NCI-H510A (cell line): ENCODE measurements at places on chromosomes 5 and 9.

- no peak for DNase-seq
Measured at GRCh38 chr5:78647351-78647818, 1.2 kb downstream of the LHFPL2 start.

DNA sequence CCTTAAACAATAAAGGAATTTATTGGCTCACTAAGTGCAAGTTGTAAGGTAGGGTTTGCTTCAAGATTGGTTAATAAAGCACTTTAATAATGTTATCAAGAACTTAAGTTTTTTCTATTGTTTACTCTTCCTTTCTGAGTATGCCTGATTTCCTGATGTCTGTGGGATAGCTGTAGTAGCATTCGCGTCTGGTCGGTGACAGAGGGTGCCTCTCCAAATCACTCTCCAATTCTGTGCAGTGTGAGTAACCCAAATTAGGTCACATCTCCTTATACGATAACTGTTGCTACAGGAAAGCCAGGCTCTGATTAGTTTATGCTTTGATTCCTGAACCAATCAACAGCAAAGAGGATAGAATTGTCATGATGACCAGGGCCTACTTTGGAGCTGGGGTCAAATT is 90.7 kb downstream of the CCDC192 start:
- DNase-seq, result no peak

DNA sequence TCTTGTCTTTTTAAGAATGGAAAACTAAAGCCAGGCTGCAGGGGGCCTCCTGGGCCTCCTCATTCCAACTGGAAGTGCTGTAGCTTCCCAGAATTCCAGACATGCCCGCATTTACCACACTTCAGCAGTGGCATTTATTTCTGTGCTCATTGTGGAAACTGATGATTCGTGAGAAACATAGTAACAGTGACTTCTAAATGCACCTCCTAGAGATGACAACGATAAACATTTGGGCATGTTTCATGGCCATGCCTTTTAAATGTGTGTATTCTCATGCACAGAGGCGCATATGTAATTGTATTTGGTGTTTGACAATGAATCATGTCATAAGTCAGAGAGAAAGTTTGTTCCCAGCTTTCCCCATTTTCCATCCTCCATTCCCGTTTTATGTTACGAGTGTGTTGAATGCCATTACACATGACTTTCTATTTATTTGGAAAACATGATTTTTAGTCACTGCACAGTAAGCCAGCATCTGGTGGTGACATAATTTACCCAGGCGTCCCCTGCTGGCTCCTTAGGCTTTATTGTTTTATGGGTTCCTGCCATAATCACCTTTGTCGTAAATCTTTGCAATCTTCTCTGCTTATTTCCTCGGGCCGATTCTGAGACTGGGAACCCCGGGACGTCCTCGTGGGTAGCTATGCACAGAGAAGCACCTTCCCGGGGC is 68.8 kb upstream of the FCN2 start:
- DNase-seq, result no peak

DNA sequence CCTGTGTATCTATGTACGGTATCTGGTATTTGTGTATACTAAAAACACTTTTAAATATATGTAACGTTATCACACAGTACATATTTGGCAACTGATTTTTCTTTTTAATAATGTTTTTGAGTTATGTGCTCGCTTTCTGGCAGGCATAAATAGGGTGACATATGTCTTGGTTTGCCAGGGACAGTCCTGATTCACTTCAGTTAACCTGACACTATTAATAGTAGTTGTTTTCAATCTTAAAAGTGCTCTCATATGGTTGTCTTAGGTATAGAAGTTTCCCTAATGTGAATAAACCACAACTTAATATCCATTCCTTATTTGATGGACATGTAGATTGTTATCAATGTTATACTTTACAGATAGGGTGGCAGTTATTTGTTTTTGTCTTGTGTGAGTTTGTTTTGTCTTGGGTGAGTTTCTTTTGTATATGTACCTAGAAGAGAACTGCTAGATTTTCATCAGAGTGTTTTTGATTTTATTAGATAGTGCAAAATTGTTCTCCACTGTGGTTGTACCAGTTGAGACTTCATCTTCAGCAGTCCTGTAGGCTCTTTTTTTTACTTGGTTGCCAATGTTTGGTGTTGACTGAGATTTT is 7.9 kb downstream of the G3BP1 start:
- no peak for DNase-seq

GRCh38 chr5:149618581-149619248 is 37.4 kb downstream of the ARHGEF37 start:
- peak; percentile 17 for DNase-seq

- DNase-seq, result peak; percentile 58
Measured at GRCh38 chr9:128081056-128081455, 13.0 kb downstream of the SLC25A25 start.

- DNase-seq, result no peak
Measured at GRCh38 chr5:171725205-171725601, 60.4 kb upstream of the SMIM23 start.

DNA sequence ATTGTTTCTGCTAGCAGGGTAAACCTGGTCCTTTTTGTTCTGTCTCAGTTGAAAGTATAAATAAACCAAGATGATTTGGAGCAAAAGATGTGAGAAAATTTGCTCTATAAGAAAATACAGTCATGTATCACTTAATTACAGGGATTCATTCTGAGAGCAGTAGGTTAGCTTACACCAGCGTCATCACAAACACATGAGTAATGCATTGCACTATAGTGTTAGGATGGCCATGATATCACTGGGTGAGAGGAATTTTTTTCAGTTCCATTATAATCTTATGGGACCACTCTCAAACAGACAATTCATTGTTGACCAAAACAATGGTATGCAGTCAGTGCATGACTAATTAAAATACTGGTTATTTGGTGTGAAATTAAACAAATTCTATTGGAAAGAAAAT is 430.9 kb downstream of the CHSY3 start:
- no peak for DNase-seq

GRCh38 chr9:116945817-116946216 is 258.7 kb downstream of the TRIM32 start:
- no peak for DNase-seq

- DNase-seq, result no peak
Measured at GRCh38 chr5:144144956-144145751, 25.3 kb downstream of the YIPF5 start.

- DNase-seq, result no peak
Measured at GRCh38 chr5:60826653-60827052, 17.4 kb downstream of the ELOVL7 start.

DNA sequence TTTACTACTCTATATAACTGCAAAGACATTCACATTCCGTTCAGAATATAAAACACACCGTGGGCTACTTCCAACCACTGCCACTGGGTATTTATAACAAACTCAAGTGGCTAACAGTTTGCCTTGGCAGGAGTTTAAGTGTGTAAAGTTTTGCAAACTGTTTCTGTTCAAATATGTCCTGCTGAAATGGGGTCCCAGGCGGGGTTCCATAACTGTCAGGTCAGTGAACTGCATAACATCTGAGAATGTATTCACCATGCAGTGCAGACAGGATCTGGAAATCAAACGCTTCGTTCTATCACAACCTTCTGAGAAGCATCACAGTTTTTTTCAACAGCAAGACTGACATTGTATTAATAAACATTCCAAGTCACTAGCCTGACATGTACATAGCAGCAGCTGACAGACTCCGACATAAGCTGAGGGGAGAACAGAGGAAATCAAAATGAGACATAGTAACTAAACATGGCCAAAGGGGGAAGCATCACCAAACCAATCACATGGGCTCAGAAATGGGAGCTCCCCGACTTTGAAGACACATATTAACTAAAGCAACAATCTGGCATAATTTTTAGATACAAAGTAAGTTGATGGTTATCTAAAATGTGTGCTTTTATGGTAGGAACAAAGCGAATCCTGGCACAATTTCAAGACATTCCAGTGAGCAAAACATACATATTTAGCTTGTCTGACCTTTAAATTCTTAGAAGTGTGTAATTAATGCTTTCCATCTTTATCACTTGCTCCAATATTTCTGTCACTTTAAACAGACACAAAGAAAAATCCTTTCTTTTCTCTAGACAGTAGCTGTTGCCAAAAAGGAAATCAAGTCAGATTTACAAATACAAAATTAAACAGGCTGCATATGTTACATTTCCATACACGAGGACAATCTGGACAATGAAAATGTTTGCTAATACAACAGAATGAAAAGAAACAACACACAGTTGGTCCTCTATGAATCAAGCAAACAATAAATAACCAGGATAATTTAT is 156.8 kb downstream of the MAPKAP1 start:
- DNase-seq, result no peak

GRCh38 chr5:56490971-56491468 is 257.9 kb upstream of the ANKRD55 start:
- DNase-seq, result no peak

GRCh38 chr5:39164016-39164415 is 55.3 kb downstream of the FYB1 start:
- no peak for DNase-seq

DNA sequence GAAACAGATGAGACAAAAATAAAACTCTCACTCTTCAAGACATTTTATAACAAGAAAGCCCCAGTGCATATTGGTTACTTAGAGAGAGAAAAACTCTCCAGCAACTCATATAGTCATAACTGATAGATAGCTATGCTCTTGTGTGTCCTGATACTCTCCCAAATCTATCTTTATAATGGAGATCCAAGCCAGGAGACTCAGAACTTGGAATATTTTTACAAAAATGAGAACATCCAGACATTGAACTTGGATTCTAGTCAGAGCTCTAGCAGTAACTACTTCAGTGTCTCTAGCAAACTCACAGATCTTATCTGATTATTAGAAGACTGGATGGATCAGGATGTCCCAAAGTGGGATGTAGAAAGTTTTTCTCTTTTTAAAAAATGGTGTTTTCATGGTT is 412.7 kb upstream of the BRINP1 start:
- no peak for DNase-seq

DNA sequence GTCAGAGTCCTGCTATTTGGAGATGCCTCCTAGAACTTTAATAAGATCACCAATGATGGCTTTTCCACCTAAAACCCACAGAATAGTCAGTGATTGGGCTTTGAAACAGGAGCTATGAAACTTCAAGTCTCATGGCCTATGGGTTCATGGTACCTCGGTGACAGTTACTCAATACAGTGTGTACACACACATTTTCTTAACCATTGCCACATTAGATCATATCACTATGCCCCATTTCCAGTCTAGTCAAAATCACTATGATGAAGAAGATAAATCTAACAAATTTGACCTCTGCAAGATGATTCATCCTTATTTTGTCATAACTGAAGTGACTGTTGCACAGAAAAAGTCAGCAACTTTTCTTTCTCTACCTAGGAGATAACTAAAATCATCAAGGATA is 86.8 kb upstream of the OR13F1 start:
- no peak for DNase-seq

GRCh38 chr9:7348692-7349091 is 450.9 kb downstream of the DMAC1 start:
- DNase-seq, result no peak

DNA sequence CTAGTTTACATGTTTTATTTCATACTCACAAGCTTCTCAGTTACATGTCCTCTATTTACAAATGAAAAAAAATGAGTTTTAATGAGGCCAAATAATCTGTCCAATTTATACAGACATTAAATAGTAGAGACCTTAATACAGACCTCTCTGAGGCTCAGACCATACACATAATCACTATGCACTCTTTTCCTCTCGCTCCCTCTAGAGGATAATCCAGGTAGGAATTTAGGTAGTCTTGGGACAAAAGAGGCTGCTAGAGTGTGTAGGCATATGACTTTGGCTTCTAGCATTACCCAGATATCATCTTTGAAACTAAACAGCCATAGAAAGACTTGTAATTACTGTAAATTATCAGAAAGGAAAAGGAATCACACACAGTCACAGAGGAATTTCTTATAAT is 444.7 kb downstream of the HINT1 start:
- DNase-seq, result no peak

- no peak for DNase-seq
Measured at GRCh38 chr9:89144238-89144637, 34.4 kb downstream of the SHC3 start.

GRCh38 chr5:150469718-150470469 is 20.4 kb upstream of the RPS14 start:
- DNase-seq, result no peak

DNA sequence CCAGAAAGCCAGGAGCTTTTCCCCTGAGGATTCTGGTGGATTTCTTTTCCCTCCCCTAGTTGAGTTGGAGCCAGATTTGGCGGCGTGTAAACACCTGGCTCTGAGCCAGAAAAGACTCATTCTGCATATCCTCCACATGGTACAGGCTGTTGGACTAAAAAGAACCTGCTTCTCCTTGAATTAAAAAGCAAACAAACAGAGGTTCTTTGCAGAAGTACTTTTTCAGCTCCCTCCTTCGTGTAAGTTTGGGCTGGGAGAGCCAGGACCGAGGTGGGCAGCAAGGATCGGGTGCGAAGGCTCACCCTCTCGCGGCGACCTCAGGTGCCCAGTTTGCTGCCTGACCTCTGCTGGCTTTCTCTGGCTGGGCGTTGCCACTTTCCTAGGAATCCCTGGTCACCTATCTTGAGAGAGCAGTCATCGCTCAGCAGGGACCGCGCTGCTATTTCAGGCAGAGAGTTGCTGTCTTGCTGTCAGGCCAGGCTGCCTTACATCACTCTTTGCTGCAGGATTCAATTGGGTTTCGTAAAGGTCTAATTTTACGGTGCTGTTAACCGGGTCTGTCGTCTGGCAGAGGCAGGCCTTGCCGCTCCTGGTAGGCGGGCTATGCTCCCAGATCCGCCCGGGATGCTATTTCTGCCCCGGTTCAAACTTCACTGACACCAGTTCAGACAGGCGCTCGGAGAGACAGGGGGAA is 3.2 kb downstream of the PAPPA start:
- peak; percentile 12 for DNase-seq

- no peak for DNase-seq
Measured at GRCh38 chr5:133398646-133399101, 213.7 kb downstream of the FSTL4 start.

GRCh38 chr5:38023799-38024198 is 184.0 kb upstream of the GDNF start:
- no peak for DNase-seq

- no peak for DNase-seq
Measured at GRCh38 chr5:891117-891836, 1.3 kb downstream of the BRD9 start.

DNA sequence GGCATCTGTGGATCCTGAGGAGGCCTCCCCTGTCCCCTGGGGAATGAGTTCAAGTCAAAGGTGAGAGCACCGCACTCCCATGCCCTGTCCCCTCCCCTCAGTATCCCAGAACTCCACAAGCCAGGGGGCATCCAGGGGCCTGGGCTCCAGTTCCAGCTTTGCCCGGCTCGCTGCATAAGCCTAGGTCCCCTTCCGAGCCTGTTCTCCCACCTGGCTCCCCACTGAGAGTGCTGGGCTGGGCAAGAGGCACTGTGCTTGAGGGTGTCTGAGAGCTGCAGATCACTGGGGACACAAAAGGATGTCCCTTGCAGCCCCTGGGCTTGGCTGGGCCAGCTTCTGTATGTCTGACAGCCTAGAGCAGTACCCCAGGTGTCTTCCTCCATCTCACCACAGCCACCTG is 4.6 kb downstream of the DOK3 start:
- no peak for DNase-seq

- DNase-seq, result no peak
Measured at GRCh38 chr9:97572892-97573365, 60.2 kb downstream of the TSTD2 start.

- no peak for DNase-seq
Measured at GRCh38 chr5:10904862-10905432, 143.9 kb upstream of the DAP start.

GRCh38 chr9:71279151-71279739 is 157.8 kb upstream of the TRPM3 start:
- DNase-seq, result no peak

- DNase-seq, result no peak
Measured at GRCh38 chr5:124053340-124053739, 541.4 kb downstream of the CSNK1G3 start.
